Stimulated activated CD4-positive, alpha-beta T cell treated with anti-CD3 and anti-CD28 coated beads, Interleukin-15, amount 100 ng/mL, for 1 hour (primary cell): ENCODE measurements at places on chromosomes 16 and 17.

- DNase-seq: no peak
Measured at GRCh38 chr17:50037321-50038107, 18.4 kb upstream of the ITGA3 start.

DNA sequence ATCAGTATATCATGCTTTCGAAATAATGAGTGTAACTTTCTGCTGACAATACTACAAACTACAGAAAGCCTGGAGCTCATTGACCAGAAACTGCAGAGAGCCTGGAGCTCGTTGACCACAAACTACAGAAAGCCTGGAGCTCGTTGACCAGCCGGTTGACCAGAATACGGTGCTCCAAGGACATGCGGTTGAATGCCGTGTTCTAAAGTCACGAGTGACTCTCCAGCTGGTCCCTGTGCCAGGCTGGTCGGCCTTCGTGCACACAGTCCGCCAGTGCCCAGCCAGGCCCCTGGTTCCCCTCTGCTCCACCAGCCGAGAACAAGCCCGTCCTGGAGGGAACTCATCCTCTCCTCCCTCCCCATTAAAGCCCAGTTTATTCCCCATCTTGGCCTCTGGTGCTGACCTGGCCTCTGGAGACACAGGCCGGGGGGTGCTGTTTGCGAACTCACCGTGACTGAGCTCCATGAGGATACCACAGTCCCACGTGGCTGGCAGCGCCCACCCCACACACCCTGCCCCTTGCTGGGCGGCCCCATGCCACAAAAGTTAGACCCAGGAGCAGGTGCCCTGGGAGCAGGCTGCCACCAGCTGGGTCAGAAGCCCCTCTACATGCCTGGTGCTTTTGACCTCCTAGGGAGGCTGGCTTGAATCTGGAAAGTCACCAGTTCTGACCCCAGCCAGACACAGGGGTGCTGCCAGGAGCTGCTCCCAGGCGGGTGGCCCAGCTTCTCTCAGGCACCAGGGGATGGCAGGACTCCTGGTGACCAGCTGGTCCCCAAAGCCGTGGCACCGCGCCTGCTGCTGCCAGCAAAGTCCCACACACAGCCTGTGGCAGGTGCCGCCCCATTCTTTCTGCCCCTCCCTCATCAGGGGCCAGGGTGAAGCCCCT lies 15.5 kb upstream of the CDH15 start:
- DNase-seq: no peak

DNA sequence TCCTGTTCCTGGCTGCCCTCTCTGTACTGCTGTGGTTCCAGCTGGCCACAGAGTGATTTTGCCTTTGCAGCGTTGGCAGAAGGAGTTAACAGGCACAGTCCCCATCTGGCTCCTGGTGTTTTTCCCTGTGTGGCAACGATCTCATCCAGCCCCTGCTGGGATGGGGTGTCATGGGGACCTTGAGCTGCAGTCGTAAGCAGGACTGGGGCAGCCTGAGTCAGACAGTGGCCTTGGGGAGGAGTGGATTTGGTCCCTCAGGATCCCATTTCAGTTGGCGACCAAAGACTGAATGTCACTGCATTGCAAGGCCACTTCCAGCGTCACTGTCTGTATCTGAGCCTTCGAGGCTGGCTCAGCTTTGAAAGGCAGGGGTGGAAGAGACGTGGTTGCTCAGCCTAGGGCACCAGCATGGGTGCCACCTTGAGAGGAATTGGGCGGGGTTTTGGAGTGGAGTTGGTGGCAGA lies 11.9 kb downstream of the TMEM94 start:
- DNase-seq: no peak

GRCh38 chr17:21276264-21276588 lies 8.3 kb upstream of the MAP2K3 start:
- DNase-seq: no peak

GRCh38 chr17:73801455-73802100 lies 157.3 kb upstream of the SDK2 start:
- DNase-seq: no peak
